Muscle of leg (tissue), 16 donors: ENCODE measurements at places on chromosomes 4 and X. TPM values are rescaled to one million over a fixed set of nuclear protein-coding genes. Genes with fewer than 3 reads are reported as not detected.

Gene LONRF3
- total RNA-seq: 2.4 TPM

Gene NKX3-2
- total RNA-seq: 0.18 TPM

GRCh38 chr4:123405267-123405865 is 8.8 kb downstream of the SPRY1 start:
- DNase-seq: peak; percentile 78

DNA sequence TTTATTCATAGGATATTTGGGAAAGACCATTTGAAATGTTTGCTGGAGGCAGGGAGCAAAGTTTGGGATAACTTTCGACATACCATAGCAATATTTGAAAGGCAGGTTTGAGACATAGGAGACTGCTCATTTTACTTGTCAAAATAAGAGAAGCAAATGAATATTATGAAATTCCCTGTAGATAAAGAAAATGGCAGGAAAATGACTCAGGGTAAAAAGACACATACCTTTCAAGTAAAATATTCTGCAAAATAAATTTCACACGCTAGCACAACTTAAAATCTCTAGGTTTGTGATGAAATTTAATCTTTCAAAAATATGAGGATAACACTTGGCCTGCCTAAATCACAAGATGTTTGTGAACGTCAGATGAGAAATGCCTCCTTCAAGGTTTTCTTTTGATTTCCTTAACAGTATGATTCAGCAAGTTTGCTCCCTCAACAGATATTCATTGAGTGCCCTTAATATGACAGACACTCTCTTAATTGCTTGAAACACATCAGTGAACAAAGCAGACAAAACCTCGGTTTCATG is 6.6 kb downstream of the TMEM156 start:
- no peak for DNase-seq

- no peak for DNase-seq
Measured at GRCh38 chr4:61380865-61381264, 180.7 kb downstream of the ADGRL3 start.

- DNase-seq: no peak
Measured at GRCh38 chr4:148434075-148434773, 8.0 kb downstream of the NR3C2 start.

DNA sequence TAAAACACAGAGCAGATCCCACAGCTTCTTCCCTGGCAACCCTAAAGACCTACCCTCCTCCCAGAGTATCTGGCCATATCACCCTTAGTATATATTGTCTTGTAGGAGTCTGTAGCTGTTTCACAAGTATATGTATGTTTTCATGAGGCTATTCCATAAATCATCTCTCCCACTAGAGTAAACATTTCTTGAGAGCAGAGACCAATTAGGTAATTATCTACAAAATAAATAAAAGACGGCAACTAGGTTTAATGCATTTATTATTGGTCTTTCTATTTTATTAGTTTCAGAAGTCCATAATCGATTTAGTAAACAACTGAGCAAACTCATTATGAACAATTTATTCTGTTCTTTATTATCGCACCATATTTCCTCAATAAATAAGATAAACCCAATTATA is 7.0 kb downstream of the ACOT9 start:
- DNase-seq: no peak
